HS-5 (cell line): ENCODE measurements at places on chromosomes 16 and 17.
A peak's percentile ranks its signal among the peaks of the same experiment; 100 is the strongest.

DNA sequence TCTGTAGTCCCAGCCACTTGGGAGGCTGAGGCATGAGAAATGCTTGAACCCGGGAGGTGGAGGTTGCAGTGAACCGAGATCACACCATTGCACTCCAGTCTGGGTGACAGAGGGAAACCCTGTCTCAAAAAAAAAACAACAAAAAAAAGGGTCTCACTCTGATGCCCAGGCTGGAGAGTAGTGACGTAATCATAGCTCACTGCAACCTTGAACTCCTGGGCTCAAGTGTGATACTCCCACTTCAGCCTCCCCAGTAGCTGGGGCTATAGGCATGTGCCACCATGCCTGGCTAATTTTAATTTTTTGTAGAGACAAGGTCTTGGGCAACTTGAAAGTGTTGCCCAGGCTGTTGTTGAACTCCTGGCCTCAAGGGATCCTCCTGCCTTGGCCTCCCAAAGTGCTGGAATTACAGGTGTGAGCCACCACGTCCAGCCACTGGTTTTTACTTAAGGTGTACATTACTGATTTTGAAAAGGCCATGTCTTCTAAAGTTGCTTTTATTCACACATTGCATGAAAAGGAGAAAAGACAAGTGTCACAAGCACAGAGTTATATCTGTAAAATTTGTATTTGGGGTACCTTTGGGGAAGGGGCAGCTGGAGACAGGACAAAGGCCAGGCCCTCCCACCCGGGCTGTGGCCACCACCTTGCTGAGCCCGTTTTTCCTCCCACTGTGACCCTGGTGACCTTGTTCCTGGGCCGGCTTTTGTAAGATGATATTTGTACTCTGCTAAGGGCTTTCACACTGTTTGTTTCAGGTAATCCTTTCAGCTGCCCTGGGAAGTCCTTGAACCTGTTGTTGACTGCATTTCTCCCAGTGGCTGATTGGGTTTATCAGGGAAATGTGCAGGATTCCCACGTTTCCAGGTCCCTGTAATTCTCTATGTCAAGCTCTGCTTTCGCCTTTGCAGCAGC is 11.5 kb downstream of the GPT2 start:
- DNase-seq, result no peak

GRCh38 chr16:83899978-83900377 is 1.1 kb downstream of the MLYCD start:
- DNase-seq, result no peak

DNA sequence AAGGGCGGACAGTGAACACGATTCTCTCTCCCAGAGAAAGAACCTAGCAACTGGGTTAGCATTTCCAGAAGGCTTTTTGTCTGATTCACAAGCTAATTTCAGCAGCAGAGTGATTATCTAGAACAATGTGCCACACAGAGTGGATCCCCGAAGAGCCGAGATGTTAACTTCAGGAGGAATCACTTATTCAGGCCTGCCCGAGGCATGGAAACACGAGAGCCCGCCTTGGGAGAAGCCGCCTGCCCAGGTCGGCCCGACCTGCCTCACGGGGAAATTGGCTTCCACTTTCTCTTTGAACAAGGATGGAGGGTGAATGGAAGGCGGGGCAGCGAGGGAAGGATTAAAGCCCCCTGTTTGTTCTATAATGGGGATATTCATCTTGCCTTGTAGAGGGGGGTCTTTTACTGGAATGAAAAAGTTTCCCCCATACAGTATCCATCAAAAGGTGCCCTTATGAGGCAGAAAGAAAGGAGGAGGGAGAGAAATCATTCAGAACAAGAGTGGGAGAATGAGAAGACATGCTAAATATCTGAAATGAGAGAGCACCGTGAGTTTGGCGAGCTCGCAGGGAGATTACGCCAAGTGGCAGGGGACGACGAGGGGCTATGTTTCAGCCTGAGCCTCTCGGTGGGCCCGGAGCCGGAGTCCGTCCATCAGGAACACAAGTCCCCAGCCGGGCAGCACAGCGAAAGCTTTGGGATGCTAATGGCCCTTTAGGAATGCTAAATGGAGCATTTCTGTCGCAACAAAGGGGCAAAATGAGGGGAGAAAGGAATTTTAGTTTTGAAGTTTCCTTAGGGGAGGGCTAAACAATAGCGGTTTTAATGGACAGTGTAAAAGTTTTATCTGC is 33.0 kb downstream of the NTN1 start:
- DNase-seq, result no peak

DNA sequence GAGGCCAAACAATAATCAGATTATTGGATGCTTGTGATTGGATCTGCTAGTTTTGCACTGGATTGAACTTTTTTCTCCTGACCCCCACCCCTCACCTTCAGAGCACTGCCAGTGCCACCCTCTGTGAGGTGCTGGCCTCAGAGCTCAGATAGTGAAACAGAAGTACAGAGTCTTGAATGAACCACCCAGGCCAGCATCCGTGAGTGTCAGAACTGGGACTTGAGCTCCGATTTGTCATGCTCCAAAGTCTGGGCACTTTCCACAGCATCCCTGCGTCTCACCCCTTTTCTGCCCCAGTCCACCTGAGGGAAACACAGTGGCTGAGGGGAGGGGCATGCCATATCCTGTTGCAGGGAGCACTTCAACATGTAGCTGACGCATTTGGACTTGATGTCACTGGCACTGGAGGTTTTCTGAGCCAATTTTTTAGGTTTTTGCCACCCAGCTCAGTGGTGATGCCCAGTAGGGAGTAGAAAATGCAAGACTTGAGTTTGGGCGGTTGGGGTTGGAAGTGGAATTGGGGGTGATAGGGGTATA is 47.3 kb downstream of the SMPD3 start:
- DNase-seq, result no peak

- no peak for DNase-seq
Measured at GRCh38 chr17:59846394-59847165, 46.2 kb downstream of the TUBD1 start.

GRCh38 chr17:57463103-57463885 is 207.0 kb downstream of the MSI2 start:
- DNase-seq, result peak; percentile 63

GRCh38 chr17:32264140-32264799 is 1.4 kb upstream of the RHBDL3 start:
- no peak for DNase-seq

- DNase-seq, result no peak
Measured at GRCh38 chr16:86835982-86836381, 257.6 kb downstream of the FOXL1 start.

DNA sequence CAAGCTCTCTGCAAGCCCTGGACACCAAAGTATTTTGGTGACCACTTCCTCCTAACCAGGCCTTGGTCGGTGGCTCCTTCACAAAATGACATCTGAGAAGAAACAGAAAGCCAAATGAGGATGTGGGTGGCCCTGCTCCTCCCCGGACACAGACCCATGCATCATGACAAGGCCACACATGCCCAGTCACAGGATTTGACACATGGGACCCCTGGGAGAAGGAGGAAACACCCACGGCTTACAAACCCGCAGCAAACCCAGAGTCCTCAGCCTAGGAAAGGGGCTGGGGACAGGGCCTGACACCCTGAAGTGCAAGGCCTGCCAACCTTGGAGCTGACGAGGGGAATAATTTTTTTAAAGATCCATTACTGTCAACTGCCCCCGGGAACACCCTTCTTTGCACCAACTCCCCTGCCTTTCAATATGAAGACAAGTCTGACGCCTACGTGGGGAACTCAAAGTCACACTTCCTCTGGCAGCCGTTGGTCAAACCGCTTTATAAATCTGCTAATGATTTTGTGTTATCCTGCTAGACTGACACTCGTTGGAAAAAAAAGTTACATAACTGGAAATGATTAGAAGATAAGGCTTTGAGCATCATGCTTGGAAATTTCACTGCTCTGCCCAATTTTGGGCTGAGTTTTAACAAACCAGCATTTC is 41.3 kb downstream of the GAS7 start:
- no peak for DNase-seq

GRCh38 chr16:62190426-62190825 is 154.2 kb upstream of the CDH8 start:
- no peak for DNase-seq

- DNase-seq, result no peak
Measured at GRCh38 chr17:80939151-80940145, 52.2 kb upstream of the CHMP6 start.
